ENCODE measurements at places on chromosomes 2 and 18. TPM values are rescaled to one million over a fixed set of nuclear protein-coding genes. Genes with fewer than 3 reads are reported as not detected.

TSPYL6 gene
- not detected for total RNA-seq

GAREM1 gene
- 8.2 TPM for total RNA-seq

NABP1 gene
- total RNA-seq: 16.2 TPM

EMILIN1 gene
- 0.43 TPM for total RNA-seq

CTLA4 gene
- not detected for total RNA-seq

MAIP1 gene
- 33.2 TPM for total RNA-seq

NEB gene
- total RNA-seq: 0.35 TPM

EGR4 gene
- 0.19 TPM for total RNA-seq

EPB41L3 gene
- 0.41 TPM for total RNA-seq

CRYGC gene
- total RNA-seq: not detected

ALPP gene
- 20.3 TPM for total RNA-seq

LYPD6B gene
- 0.07 TPM for total RNA-seq
